ENCODE measurements at places on chromosomes 7 and 10. TPM values are rescaled to one million over a fixed set of nuclear protein-coding genes. Genes with fewer than 3 reads are reported as not detected.

- no peaks in the 10 kb centered on the region for H3K27me3 ChIP-seq
- H3K36me3 ChIP-seq: no peaks in the 10 kb centered on the region
- H3K4me3 ChIP-seq: no peak overlapping the region
- H3K4me1 ChIP-seq: no peaks in the 10 kb centered on the region
Observed at GRCh38 chr10:103690281-103690680, 165.1 kb downstream of the SH3PXD2A start.

- no peak for DNase-seq
- H3K27ac ChIP-seq: no peak overlapping the region
- H3K4me3 ChIP-seq: no peak overlapping the region
- no peaks in the 10 kb centered on the region for H3K27me3 ChIP-seq
- no peaks in the 10 kb centered on the region for H3K36me3 ChIP-seq
Observed at GRCh38 chr7:5703572-5704533, 77.6 kb downstream of the RNF216 start.

DNA sequence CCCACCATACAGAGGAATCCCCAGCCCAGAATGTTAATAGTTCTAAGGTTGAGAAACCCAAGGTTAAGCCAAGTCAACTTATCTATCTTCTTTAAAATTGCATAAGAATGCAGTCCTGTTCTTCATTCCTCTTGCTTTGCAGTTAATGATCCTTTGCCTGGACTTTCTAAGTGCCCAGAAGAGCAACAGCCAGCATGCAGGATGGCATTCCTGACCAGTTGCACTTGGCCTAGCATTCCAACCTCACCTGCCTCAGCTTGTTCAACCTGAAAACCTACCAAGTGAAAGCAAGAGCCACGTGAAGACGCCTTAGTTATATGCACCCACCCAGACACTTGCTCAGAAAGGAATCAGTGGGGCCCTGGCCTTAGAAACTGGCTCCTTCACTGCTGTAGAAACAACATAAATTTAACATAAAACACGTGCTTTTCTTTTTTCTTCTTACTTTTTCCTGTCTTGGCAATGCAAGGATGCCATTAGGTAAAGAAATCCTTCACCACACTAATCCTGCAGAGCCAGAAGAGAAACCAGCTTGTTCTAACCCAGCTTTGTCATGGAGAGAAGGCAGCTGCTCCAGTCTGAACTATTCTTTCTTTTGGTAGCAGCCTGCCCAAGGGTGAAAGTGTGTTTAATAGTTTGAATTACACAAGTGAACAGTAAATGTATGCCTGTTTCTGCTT is 25.0 kb downstream of the EGFR start:
- H3K27ac ChIP-seq: peak overlapping the region; percentile 68
- DNase-seq: peak; percentile 70
- H3K4me3 ChIP-seq: no peak overlapping the region
- no peaks in the 10 kb centered on the region for H3K36me3 ChIP-seq
- H3K27me3 ChIP-seq: no peaks in the 10 kb centered on the region

DNA sequence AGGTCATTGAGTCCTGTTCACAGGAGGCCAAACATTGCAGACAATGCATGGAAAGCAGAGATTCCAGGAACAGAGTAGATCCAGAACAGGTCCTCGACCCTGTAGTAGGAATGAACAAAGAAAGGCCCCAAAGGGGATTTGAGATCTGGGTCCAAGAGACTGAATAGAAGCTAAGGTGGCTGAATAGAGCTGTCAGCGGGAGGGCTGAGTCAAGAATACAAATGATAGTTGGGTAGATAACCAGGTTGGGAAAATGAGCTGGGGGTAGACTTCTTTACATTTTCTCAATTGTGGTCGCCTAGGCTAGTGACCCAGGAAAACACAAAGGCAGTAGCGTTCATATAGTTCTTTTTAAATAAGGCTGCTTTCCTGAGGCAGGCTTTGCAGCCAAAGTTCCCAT is 103.4 kb upstream of the ELMO1 start:
- no peak for DNase-seq
- no peak overlapping the region for H3K4me3 ChIP-seq
- no peaks in the 10 kb centered on the region for H3K4me1 ChIP-seq
- H3K36me3 ChIP-seq: no peaks in the 10 kb centered on the region
- H3K27ac ChIP-seq: no peak overlapping the region

GRCh38 chr10:100009283-100009792 is 409 bp downstream of the DNMBP start:
- peak; percentile 56 for DNase-seq
- H3K36me3 ChIP-seq: no peaks in the 10 kb centered on the region
- peak overlapping the region; percentile 72 for H3K27ac ChIP-seq
- no peaks in the 10 kb centered on the region for H3K27me3 ChIP-seq
- peak overlapping the region; percentile 69 for H3K4me3 ChIP-seq

DNA sequence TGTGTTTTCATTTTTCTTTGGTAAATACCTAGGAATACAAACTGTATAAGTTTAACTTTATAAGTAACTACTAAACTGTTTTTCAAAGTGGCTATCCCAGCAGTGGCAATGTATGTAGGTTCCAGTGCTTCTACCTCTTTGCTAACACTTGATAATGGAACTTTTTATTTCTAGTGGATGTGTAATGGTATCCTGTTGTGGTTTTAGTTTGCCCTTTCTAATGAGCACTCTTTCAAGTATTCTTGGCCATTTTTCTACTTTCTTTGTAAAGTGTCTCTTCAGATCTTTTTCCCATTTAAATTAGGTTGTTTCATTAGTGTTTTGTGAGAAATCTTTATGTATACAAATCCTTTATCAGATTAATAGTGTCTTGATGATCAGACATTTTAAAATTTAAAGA is 4.6 kb downstream of the KIF20B start:
- no peaks in the 10 kb centered on the region for H3K36me3 ChIP-seq
- no peak for DNase-seq
- H3K4me1 ChIP-seq: no peaks in the 10 kb centered on the region
- no peak overlapping the region for H3K27ac ChIP-seq
- no peak overlapping the region for H3K4me3 ChIP-seq

GRCh38 chr7:36286226-36286625 is 103.4 kb upstream of the ANLN start:
- H3K4me3 ChIP-seq: no peak overlapping the region
- H3K36me3 ChIP-seq: no peaks in the 10 kb centered on the region
- no peaks in the 10 kb centered on the region for H3K27me3 ChIP-seq
- H3K27ac ChIP-seq: no peak overlapping the region
- peaks cover 14% of the 10 kb centered on the region for H3K4me1 ChIP-seq

- H3K27me3 ChIP-seq: no peaks in the 10 kb centered on the region
- no peak overlapping the region for H3K27ac ChIP-seq
- H3K36me3 ChIP-seq: no peaks in the 10 kb centered on the region
- H3K4me1 ChIP-seq: no peaks in the 10 kb centered on the region
- no peak for DNase-seq
- no peak overlapping the region for H3K4me3 ChIP-seq
Observed at GRCh38 chr10:70799124-70799523, 13.9 kb upstream of the TBATA start.

DNA sequence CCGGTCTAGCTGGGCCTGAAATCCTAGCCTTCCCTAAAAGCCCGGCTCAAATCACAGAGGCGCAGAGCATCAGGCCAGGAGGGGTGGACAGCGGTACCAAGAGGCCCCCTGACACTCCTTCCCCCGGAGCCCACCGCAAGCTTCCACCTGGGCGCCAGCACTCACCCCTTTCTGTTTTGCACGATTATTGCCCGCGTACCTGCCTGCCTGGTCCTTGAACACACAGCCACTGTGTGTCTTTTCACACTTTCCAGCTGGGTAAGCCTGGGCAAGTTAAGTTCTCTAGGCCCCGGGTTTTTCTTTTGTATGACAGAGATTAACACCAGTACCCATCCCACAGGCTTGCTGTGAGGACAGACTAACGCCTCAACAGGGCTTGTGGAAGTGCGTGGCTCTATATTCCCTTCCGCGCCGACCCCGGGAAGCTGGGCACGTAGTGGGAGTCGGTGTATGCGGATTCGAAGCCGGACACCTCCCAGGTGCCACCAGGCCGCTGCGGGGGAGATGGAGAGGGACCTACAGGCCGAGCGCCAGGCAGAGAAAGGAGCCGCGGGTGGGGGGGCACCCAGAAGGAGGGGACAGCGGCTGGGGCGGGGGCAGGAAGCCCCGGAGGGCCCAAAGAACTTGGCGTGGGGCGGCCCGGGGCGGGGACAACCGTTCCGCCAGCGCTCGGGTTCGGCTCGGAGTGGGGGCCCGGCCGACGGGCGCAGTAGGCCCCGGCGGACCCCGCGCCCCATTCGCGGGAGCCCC is 792 bp downstream of the ZNF746 start:
- H3K4me3 ChIP-seq: peak overlapping the region; percentile 66
- no peaks in the 10 kb centered on the region for H3K27me3 ChIP-seq
- peaks cover 6% of the 10 kb centered on the region for H3K4me1 ChIP-seq
- DNase-seq: peak; percentile 39
- peak overlapping the region; percentile 78 for H3K27ac ChIP-seq
- H3K36me3 ChIP-seq: peaks cover 5% of the 10 kb centered on the region

DNA sequence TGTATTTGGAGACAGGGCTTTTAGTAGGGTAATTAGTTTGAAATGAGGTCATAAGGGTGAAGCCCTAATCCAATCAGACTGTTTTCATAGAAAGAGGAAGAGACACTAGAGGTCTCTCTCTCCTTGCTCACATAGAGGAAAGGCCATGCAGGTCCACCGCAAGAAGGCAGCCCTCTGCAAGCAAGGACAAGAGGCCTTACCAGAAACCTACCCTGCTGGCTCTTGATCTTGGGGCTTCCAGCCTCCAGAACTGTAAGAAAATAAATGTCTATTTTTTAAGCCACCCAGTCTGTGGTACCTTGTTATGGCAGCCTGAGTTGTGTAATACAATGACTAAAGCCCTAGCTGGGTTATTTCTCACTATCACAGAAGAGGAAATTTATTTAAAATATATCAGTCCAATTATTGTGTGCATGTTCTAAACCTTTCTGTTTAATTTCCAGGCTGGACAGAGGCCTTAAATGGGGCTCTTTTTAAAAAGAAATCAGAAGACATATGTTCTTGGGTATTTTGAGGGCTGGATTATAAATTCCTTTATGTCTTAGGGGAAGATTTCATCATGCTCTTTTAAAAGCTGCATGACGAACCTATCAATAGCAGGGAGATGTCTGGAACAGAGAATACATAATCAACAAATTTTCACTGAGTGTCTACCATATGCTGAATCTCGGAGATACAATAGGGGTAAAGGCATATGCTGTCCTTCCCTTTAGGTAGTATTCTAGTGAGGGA is 12.9 kb upstream of the TMEM26 start:
- no peak overlapping the region for H3K4me3 ChIP-seq
- peaks cover 3% of the 10 kb centered on the region for H3K4me1 ChIP-seq

GJD4 gene
- total RNA-seq: 1.1 TPM

HPS6 gene
- 26.1 TPM for total RNA-seq

PLEKHS1 gene
- total RNA-seq: 1.9 TPM

SMO gene
- total RNA-seq: 32.9 TPM

ZC3HAV1L gene
- 25.8 TPM for total RNA-seq

Data from prostate gland (tissue), 2 donors.